Mesenteric fat pad (tissue), 1 donor: ENCODE measurements at places on chromosomes 13 and 19.

DNA sequence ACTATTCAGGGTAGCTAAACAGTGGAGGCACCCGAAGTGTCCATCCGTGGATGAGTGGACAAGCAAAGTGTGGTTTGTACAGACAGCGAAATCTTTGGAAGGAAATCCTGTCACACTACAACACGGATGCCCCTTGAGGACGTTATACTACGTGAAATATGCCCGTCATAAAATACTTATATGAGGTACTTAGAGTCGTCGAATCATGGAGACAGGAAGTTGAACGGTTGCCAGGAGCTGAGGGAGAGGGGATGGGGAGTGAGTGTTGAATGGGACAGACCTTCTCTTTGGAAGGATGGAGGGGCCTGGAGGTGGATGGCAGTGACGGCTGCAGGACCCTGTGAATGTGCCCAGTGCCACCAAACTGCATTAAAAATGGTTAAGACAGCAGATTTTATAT lies 11.6 kb downstream of the ATP4B start:
- no peak for DNase-seq

DNA sequence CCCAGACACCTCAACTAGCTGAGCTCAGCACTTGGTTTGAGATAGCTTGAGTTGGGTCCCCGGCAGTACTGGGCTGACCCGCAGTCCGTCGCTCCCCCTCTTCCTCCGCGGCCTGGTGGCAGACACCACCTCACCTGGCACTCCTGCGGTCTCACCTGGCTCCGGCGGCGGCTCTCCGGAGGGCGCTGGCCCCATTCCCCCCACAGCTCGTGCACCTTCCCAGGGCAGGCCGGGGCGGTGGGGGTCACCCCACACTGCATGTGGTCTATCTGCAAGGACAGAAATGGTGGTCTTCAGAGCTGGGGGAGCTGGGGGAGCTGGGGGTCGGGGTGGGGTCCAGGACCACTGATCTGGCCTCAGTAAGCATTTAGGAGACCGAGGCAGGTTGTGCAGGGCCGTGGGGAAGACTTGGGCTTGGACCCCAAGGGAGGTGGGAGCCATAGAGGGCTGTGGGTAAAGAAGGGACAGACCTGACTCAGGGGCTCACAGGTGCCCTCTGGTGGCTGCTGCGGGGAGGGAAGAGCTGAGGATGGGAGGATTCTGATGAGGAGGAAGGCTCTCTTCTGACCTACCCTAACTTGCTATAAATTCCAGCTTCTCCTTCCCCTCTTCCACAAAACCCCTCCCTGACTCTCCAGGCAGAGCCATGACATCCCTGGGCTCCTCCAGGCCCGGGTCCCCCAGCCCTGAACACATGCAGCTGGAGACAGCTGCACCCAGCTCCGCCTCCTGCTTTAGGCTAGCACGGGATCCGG lies 6.7 kb upstream of the PLIN4 start:
- no peak for DNase-seq

DNA sequence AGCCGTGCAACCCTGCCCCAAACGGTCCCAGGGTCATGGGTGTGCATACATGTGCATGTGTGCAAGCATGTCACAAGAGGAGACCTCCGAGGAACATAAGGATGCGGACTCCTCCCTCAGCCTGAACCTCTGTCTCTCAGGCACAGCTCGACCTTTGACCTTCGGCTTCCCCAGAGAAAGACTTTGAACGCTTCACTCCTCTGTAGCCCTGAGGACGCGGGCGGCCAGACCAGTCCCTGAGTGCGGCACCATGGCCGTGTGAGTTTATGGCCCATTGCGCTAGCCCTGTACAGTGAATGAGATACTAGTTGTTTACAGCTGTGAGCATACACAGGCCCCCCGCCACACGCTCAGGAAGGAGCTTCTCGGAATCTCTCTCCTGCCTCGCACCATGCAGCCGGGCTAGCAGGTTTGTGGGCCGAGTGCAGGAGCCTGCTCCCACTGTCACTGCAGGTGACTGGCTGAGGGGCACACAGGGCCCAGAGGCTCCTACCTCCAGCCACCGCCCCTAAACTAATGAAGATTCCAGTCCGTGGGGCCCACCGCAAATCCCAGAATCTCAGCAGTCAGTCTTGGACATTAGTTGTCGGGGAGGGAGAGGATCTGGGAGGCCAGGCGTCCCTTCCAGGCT lies 10.8 kb downstream of the RASA3 start:
- DNase-seq, result no peak

GRCh38 chr13:79703772-79704171 lies 222.8 kb downstream of the NDFIP2 start:
- DNase-seq, result no peak

GRCh38 chr13:82878536-82878935 lies 1003.7 kb downstream of the SLITRK1 start:
- no peak for DNase-seq
